ENCODE measurements at places on chromosomes 13 and 19.
A peak's percentile ranks its signal among the peaks of the same experiment; 100 is the strongest.

DNA sequence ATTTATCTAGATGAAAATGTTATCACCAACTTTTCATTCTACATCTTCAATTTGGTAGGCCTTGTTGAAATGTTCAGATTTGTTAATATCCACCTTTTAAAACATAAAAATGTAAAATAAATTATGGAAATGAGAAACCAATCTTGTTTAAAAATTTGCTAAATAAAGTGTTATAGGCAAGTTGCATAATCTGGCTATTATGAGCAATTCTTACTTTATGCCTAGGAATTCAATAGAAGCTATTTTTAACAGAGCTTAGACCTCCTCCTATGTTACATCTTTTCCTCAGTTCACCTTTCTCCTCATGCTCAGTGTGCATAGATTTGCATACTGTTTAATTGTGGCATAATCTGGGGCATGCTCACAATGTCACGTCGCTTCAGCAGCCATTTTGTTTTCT, 87.9 kb upstream of the POSTN start:
- DNase-seq: no peak

DNA sequence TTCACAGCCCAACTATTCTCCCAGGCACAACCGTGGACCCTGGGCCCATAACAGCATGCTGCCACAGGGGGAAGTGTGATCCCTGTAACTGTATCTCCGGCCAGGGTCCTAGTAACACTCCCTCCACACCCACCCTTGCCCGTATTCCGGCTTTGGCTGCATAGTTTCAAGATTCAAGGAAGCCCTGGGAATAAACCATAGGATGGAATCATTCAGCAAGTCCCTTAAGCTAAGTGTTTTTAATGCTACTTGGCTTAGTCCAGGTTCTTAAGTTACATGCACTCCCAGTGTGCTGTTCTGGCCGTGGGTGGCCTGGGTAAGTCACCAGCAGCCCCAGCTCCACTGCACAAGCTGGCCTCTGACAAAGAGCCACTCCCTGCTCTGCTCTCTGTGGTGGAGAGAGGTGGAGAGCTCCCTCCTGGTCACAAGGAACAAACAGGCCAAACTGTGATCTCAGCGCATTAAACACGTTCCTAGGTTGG, 532.4 kb upstream of the SGCG start:
- DNase-seq: no peak

DNA sequence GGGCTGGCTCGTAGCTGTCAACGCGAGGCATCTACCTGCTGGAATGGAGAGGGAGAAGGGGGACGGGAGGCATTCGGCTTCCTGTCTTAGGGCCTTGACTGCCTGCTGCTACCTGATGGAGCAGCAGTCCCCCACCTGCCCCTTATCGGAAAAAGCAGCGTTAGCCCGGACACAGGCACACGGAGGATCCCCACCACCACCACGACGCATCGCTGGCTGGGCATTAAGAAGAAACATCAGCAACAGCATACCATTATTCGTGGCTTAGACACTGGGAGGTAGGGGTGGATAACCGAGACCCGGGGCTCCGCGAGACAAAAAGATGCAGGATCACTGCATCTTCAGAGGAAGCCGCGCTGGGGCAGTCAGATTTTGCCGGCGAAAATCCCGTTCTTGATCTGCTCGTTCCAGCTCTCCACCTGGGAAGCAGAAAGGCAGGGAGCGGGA, 1.1 kb downstream of the COX6B2 start:
- no peak for DNase-seq

DNA sequence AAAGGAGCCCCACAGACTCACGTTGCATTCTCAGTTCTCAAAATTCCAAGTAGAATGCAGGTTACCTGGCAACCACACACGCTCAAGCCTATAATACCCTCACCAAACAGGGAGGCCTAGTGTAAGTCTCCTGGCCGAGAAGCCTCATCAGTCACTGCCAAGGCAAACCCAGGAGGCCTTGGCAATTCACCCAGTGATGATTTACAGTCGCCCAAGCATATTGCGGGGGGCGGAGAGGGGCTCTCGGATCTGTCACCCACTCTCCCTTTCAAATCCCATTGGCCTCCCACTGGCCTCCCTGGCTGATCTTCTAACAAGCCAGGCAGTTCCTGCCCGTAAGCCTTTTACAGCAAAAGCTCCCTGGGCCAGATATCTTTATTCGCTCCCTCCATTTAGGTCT, 1.1 kb downstream of the AKAP8L start:
- no peak for DNase-seq

DNA sequence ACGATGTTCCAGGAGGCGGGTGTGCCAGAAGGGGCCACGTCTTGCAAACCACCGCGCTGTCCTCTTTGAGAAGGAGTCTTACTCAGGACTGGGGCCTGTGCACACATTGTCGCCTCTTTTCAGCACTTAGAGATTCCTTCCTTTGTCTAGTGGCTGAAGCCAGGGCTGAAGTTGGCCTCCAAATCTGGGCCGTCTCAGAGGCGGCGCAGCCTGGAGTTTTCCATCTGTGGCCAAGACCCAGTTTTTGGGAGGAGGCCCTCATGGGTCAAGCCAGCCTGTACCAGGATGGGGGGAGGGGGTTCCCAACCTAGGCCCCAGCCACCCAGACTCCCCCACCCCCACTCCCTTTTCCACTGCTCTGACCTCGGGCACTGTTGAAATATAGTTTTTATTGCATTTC, 11.8 kb downstream of the ANO8 start:
- no peak for DNase-seq

- peak; percentile 42 for DNase-seq
These were observed 11.7 kb downstream of the PRR36 start for GRCh38 chr19:7862413-7862951.

GRCh38 chr13:51770681-51771417, 33.1 kb downstream of the DHRS12 start:
- DNase-seq: no peak

DNA sequence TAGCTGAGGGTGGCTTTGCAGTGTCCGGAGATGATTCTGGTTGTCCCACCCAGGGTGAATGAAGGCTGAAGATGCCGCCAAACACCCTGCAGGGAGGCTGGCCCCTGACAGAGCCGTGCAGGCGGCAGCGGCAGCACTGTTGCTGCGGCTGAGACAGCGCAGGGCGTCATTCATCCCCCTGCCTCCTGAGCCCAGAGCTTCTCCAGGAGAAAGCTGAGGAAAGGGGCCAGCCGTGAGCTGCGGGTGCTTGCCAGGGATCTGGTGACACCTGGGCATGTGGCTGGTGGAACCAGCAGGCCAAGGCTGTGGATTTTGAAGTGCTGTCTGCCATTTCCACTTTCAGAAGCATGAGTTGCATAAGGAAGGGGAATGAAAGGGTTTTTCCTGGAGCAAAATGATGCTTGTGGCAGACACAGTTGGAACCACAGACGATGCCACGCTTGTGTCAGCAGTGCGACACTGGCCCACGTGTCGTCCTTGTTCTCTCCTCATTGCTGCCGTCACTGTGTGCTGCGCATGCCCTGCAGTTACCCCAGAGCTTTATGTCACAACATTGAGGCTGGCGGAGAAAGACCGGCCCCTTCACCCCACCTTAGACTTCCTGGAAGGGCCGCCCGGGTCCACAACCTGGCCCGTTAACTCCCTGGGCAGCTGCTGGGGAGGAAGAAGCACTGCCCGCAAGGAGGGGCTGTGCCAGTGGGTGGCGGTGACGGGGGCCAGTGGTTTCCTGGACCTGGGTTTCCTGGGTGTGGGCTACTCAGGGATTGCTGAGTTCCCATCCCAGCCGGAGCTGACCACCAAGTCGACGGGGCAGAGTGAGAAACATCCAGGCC, 22.7 kb downstream of the TFDP1 start:
- no peak for DNase-seq

DNA sequence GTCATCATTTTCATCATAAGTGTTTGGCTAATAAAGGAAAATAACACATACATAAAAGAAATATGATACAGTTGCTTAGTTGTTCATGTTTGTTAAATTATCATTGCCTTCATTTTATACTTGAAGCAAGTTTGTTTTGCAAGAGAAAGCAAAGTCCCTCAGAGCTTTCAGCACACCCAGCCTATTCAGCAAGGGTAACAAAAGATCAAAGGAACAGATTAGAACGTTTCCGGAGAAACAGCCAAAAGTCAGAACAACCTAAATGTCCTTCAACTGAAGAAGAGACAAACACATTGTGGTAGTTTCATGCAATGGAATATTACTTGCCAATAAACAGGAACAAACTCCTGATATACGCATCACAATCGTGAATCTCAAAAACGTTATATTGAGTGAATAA, 380.7 kb downstream of the MZT1 start:
- DNase-seq: no peak

GRCh38 chr13:109859898-109860297, 73.5 kb upstream of the IRS2 start:
- DNase-seq: no peak

GRCh38 chr19:15324791-15325519, 7.4 kb downstream of the BRD4 start:
- DNase-seq: no peak

- DNase-seq: no peak
These were observed 103.6 kb upstream of the MYO16 start for GRCh38 chr13:108525827-108526226.

DNA sequence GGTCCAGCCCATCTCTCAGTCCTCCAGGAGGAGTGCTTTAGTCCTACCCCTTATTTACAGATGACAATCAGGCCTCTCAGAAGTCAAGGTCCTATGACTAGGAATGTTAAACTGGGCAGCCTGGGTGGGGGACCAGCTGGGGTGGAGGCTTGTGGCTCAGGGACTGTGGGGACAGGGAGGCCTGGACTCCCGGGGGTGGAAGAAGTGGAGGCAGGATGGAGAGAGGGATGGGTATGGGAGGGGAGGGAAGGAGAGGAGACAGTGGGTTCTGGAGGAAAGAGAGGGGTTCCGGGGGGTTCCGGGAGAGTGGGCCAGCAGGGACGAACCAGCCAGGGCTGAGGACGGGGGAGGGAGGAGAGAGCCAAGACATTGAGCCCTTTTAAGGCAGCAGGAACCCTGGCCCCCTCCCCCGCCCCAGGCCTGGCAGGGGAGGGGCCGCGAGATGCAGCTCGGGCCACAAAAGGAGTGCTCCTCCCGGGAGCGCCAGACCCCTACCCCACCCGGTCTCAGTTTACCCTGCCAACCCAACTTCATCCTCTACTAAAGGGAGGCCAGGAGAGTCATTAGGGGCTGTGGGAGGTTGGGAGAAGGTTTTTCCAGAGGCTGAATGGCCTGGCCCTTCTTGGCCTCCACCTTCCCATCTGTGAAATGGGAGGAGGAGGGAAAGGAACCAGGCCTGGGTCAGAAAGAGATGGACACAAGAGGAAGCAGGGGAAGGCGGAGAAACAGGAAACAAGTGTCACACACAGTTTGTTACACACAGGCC, 1.7 kb downstream of the DMPK start:
- no peak for DNase-seq

DNA sequence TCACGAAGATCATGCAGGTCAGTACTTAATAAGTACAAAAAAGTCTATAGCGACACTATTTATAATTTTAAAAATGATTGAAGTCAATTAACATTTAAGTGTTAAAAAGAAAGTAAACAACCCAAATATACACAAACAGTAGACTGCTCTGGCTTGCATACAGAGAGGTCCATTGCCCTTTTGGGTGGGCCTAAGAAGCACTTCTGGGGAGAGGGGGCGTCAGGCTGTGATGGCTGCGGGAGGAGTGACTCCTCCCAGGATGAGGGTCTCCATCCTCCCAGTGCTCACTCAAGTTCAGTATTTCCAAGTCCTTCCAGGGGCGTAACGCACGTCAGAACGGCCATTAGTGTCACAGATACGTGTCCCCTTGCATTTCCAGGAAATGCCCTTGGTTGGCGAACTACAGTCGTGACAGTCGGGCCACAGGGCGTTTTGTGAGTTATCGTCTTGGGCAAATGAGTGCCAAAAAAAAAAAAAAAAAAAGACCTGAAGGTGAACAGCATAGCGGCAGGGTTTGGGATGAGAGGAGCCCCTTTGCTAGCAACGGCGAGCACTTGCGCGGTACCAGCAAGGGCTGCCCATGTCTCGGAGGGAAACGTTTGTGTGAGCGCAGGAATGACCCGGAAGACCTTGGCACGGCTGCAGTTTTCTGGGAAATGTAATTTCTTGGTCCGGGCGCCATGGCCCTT, at the start of gene SCGB2B2:
SCGB2B2 (minus strand) TSS at position 463 of the 689 bp plus-strand sequence. CDS start 82,596 bp downstream, outside the sequence.
- DNase-seq: peak; percentile 37

- no peak for DNase-seq
These were observed 5.3 kb upstream of the RNF6 start for GRCh38 chr13:26227166-26227971.

GRCh38 chr13:30932481-30933353, at the start of gene TEX26:
Gene TEX26 (plus strand): TSS chr13:30932656. CDS start chr13:30932716, 60 bp downstream.
- no peak for DNase-seq

- DNase-seq: no peak
These were observed 30.3 kb downstream of the ATP7B start for GRCh38 chr13:51980908-51981307.

- DNase-seq: no peak
These were observed 99.6 kb downstream of the CCNA1 start for GRCh38 chr13:36531746-36532486.

- no peak for DNase-seq
These were observed 36.1 kb upstream of the DOCK9 start for GRCh38 chr13:99013951-99014350.

- no peak for DNase-seq
These were observed 86.1 kb downstream of the DHRS12 start for GRCh38 chr13:51717786-51718398.

DNA sequence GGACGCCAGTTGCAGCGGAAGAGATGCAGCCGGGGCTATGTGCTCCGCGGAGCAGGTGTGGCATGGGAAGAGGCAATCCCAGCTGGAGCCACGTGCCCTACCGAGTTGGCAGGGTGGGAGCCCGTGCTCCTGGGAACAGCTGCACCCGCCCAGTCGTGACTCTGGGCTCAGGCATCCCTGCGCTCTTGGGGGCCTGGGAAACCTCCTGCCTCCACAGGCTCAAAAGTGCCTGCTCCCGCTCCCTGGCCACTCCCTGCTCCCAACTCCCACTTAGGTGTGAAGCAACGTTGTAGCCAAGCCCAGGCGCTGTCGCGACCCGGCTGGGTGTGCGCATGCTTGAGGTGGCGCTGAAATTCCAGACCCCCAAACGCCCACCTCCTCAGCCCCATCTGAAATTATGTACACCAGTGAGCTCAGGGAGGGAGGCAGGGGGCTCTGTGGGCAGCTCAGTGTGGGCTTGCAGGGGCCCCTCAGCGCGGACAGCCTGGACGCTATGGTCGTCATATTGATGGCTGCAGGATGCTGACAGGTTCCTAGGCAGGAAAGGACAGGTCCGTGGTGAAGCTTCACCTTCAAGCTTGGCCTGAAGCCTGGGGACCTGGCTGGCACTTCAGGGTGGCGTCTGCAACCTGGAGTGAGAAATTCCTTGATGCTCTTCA, 429.9 kb downstream of the SLITRK1 start:
- no peak for DNase-seq

GRCh38 chr19:29381353-29382203, 144.2 kb upstream of the VSTM2B start:
- DNase-seq: no peak

- DNase-seq: no peak
These were observed 417.4 kb downstream of the EFNB2 start for GRCh38 chr13:106118050-106118449.

- no peak for DNase-seq
These were observed 32.4 kb downstream of the RASA3 start for GRCh38 chr13:114099918-114100445.
